Stimulated activated CD4-positive, alpha-beta T cell treated with anti-CD3 and anti-CD28 coated beads, Interleukin-2, amount 100 ng/mL, for 48 hours (primary cell): ENCODE measurements at places on chromosomes 7 and 10.
A peak's percentile ranks its signal among the peaks of the same experiment; 100 is the strongest.

DNA sequence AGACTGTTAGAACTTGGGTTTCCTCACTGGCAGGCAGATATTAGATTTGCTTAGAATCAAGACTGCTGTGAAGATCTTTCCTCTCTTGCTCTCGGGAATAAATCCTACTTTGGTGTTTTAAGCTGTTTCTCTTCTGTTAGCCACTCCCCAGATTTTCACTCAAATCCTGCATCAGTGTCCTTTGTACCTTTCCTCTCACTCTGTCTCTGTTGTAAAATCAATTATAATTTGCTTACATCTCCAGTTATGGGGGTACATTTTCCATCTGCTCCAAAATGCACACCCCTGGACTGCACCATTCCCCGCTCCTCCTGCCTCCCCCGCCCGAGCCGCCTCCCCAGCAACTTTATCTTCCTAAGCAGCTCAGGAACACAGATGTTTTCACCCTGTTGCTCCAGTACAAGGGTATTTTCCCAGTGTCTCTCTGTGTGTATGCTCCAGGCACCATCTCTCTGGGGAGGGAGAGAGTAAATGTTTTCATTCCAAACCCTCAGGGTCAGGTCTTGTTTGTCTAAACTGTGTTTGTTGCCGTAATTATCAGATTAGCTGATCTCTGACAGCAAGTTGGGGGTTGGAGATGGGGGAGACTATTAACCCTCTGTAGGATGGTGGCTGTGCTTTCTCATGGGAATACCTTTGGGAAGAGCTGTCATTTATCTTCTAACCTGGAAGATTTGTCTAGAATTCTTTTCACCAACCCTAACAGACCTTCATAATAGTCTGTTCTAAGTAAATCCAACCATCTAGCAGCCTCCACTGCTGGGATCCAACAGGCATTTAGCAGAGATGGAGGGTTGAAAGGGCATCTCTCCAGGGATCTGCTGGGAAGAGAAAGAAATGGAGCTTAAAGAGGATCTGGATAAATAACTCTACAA is 20.4 kb upstream of the GOT1 start:
- no peak for DNase-seq

DNA sequence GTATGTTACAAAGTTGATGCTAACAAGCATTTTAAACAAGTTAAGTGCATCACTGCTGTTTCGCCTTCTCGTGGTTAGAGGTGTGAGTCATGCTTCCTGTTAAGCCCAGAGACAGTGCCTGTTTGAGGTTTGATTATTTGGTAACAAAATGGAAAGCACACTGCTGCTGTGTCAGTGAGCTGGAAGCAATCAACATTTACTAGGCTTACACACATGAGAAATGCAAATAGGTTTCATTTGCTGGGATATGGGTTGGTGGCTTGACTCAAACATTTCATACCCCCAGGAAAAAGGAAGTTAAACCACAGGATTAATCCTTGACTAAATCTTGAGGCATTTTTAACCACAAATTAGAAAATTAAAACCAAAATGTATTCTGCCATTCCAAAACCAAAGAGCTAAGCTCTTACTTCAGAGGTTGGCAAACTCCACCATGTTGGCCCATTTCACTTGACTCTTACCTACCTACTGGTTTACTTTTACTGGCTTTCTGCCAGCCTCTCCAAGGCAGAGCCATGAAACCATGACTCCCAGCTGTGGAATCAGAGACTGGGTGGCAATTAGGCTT is 139.2 kb downstream of the ETV1 start:
- DNase-seq: peak; percentile 3

GRCh38 chr10:91528080-91528479 is 104.8 kb downstream of the PPP1R3C start:
- no peak for DNase-seq

GRCh38 chr7:36309301-36309700 is 80.4 kb upstream of the ANLN start:
- DNase-seq: no peak

DNA sequence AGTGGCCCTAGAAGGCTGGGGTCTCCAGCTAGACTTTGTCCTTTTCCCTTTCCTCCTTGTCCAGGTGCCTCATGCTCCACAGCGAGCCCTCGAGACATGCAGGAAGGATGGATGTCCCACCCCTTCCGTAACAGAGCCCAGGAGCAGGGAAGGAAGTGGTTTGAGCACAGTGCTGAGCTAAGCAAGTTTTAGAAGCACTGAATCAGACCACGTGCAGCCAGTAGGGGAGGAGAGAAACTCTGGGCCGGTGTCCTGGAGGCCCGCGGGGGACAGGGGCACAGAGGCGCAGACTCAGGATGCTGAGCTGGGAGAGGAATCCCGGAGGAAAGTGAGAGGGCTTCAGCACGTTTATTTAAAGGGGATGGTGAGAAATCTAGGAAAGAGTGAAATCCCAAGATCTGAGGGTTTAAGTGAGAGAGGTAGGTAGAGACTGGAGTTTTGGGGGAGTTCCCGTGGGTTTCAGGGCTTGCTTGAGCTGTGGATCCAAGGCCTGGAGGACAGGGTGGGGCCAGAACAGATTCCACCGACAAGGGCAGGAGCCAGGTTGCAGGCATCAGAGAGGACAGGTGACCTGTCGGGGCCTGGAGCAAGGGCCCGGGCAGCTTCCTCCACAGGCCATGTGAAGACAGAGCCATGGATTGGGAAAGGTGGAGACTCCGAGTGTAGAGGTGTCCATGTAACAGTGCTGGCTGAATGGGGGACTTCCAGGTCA is 4.4 kb upstream of the IRF5 start:
- DNase-seq: peak; percentile 40

- no peak for DNase-seq
Observed at GRCh38 chr7:47511699-47512370, 70.1 kb downstream of the TNS3 start.

GRCh38 chr10:69875856-69876255 is 74.2 kb downstream of the COL13A1 start:
- no peak for DNase-seq

DNA sequence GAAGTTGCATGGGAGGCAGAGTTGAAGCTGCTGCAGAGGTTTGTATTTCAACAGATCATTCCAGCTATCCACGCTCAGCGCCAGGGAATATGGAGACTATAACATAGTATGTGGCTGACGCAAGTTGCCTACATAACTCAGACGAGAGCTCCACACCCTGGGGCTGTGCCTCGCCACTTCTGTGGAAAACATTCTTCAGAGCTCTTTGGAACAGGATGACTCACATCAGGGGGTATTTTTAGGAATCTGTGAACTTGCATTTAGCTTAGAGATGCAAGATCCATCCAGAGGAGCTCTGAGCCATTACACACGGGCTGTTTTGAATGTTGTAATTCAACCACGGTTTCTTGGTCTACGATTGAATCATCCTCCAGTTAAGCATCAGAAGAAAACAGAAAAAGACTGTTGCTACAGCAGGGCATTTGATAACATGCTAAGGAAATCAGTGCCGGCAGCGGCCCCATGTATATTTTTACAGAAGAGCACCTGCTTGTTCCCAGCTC is 481.5 kb upstream of the AKR1E2 start:
- peak; percentile 32 for DNase-seq

DNA sequence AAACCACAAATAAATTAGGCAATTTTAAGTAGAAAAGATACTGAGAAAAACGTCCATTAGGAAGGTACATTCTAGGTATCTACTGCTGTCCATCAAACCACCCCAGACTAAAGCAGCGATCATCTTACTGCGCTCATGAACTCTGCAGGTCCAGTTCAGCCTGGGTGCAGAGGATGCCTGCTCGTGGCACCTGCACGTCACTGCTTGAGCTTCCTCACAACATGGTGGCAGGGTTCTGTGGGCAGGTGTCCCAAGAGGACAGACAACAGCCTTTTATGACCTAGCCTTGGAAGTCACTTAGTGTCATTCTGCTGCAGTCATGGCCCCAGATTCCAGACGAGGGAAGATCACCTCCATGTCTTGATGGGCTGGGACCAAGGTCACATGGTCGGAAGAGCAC is 93.4 kb downstream of the MICALL2 start:
- no peak for DNase-seq

- no peak for DNase-seq
Observed at GRCh38 chr10:114720685-114721278, 62.7 kb upstream of the ABLIM1 start.

DNA sequence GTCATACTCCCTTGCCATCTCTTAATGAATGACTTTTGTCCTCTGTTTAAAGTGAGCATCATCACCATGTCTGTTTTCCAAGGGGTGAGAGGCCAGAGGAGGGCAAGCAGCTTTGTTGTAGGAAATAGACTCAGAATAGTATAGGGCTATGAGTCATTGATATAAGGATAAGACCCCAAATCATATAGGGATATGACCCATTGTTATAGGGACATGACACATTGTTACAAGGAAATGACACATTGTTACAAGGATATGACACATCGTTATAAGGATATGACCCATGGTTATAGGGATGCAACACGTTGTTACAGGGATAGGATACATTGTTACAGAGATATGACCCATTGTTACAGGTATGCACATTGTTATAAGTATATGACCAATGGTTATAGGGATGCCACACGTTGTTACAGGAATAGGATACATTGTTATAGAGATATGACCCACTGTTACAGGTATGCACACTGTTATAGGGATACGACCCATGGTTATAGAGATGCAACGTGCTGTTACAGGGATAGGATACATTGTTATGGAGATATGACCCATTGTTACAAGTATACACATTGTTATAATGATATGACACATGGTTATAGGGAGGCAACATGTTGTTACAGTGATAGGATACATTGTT is 311.1 kb upstream of the ADARB2 start:
- DNase-seq: no peak

DNA sequence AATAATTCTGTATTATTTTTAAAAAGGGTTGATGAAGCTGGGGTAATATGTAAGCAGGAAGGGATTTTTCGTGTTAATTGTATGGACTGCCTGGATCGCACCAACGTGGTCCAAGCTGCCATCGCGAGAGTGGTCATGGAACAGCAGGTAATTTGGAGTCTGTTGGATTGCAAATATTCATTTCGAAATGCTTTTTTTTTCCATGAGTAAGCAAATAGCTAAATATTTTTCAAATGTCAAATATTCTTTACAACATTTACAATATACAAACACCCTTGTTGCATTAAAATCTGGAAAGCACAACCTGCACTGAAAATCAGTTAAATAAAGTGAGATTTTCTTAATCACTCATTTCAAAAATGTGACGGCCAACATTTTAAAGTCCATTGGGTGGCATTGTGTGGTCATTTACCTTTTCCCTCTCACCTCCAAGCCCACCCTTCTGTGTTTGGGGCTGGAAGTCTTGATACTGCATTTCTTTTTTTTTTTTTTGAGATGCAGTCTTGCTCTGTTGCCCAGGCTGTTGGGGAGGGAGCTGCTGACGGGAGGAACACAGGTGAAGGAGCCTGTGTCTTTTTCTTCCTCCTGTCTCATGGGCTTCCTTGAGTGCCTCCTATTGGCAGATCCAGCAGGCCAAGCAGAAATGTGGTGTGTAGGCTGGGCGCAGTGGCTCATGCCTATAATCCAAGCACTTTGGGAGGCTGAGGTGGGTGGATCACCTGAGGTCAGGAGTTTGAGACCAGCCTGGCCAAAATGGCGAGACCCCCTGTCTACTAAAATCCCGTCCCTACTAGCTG is 66.1 kb downstream of the MCMBP start:
- no peak for DNase-seq

- no peak for DNase-seq
Observed at GRCh38 chr10:63128443-63128842, 4.7 kb upstream of the NRBF2 start.

GRCh38 chr10:85043207-85043606 is 714.8 kb downstream of the CCSER2 start:
- DNase-seq: no peak

DNA sequence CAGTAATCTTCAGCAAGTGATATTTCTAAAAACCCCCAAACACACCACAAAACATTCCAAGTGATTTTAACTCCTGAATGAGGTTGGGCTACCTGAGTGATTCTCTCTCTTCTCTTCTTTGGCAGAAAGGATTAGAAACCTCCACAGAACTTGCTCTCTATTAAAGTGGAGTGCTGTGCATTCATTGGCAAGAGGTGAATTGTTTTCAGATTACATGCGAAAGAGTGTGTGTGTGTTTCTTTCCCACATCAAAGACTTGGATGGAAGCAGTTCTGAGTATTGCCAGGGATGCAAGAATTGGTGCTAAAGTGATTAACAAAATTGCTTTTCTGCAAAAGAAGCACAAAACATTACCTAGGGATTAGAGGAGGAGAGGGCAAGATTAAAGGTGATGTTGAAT is 13.1 kb upstream of the FBXW4 start:
- no peak for DNase-seq

DNA sequence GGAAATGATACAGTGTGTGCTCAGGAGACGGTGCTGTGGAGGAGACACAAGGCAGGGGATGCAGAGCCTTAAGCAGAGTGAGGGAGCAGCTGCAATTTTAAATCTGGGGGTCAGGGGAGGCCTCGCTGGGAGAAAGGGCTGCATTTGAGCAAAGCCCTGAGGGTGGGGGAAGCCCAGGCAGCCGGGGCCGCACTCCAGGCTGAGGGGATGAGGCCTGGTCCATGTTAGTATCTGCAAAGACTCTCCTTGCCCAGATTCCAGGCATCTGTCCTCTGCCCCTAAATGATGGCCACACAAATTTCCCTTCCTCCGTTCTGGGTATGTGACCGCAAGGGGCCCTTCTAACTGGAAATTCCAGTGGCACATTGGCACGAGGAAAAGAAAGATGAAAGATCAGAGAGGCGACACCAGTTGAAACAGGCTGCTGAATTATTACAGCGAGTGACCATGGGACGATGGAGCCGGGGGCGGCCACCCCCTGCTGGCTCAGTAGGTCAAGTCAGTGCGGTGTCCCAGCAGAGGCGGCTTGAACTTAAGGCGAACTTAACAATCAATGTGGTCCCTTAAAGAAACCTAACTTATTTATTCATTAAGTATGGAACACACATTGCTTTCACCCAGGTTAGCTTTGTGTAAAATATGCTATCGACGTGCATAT is 62.3 kb upstream of the KAT6B start:
- DNase-seq: no peak

DNA sequence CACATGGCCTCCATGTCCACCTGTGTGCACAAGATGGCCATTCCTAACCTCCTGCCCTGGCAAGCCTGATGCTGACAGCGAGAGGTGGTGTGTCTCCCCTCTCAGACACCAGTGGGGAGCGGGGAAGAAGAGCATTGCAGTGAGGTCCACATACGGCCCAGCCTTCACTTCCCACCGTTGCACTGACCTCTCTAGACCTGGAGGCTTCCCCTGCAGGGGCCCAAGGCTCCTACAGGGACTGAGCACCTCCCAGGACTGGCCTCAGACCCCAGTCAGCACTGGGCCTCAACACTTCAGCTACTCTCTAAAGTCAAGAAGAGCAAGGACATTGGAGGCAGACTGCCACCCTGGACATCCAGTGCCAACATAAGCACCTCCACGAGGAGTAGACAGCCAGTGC is 15.9 kb downstream of the STK32C start:
- no peak for DNase-seq
